Motor neuron (in vitro differentiated cells): ENCODE measurements at places on chromosomes 12 and 14.

GRCh38 chr14:99519347-99519881 is 38.2 kb downstream of the CCNK start:
- no peak for ATAC-seq

DNA sequence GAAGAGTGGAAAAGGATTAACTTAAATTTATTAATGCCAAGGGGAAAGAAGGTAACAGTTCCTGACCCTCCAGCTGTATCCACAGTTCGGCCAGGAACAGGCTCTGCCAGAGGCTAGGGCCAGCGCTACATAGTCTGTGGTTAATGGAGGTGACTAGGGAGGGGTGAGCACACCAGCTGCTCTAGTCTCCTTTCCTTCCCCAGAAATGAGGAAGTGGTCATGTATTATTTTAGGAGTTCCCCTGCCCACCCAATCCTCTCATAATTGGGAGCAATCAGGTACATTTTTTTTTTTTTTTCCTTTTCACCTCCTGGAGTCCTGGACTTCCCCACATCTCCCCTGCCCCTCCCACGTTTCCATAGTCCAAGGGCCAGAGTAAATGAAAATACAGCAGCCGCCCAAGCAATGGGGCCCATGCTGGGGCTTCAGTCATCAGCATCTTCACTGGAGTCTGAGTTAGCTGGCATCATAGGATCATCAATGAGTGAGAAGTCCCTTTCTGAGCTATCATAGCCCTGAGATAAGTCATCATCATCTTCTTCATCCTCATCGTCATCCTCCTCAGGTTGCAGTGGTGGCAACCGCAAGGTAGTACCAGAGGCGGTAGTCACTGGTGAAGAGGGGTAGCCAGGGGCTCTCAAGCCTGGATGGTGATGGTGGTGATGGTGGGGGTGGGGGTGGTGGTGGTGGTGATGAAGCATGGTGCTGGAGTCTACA is 1.5 kb upstream of the SUPT16H start:
- no peak for ATAC-seq

- no peak for ATAC-seq
These were observed 50.0 kb downstream of the PITPNM2 start for GRCh38 chr12:123100882-123101281.

DNA sequence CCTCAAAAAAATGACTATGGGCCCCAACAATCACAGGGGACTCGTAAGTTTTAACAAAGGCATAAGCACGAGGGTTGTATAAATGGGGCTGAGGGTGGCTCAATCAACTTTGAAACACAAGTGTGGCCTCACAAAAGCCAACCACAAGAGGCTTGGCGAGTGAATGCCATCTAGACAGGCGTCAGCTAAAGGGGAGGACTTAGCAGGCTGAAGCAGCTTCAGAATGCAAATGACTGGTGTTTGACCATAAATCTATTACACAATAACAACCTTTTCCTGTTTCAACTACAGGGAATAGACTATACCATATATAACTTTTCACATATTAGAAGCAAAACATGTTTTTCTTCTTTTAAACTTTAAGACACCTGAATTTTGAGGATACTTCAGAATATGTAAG is 777.9 kb downstream of the FSCB start:
- no peak for ATAC-seq

DNA sequence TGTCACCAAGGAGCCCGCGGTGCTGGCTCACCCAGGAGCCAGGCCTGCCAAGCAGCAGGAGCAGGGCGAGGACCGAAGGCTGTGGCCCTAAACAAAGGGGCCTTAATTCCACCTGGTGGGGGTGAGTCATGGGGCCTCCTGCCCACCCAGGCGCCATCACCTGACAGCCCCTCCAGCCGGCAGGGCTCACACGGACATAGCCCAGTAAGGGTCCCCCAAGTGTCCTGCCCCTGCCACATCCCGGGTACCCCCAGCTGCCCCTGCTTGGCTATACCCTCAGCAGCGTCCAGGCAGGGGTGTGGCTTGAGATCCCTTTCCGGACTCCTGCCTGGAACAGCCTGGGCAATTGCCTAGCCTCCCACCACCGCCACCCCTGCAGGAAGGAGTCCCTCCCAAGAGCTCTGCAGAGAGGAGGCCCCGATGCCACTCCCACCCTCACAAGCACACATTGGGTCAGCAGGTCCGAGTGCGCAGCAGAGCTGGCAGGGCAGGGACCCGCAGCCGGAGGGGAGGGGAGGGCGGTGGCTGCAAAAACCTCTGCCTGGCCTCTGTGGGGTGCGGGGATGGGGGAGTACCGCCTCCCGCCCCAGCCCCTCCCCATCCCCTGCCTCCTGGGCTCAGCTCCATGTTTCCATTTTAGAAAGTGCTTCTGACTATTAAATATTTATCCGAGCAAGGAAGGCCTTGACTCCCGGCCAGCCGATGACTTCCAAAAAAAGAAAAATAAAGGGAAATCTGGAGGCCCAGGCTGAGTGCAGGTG is 4.6 kb downstream of the AHNAK2 start:
- no peak for ATAC-seq

GRCh38 chr14:85634205-85634604 is 104.3 kb downstream of the FLRT2 start:
- no peak for ATAC-seq

GRCh38 chr12:104888481-104888880 is 69.6 kb downstream of the SLC41A2 start:
- ATAC-seq, result no peak

GRCh38 chr12:48143898-48144297 is 13.4 kb downstream of the ASB8 start:
- ATAC-seq, result no peak

DNA sequence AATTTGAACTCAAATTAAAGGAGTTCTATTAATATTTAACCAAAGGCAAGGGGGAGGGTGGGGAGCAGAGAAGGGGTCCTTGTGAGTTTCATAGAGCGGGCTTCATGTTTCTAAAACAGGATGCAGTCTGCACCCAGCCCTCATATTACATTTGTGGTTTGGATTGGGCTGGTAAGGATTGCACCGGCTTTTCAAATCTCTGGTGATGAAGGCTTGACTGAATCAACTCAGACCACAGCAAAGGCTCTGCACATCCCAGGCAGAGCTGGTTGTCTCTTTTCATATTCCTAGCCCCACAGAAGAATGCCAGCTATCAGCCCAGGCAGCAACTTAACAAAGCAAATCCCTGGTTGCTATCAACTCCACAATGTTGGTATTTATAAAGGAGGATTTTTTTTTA is 1221.4 kb downstream of the VRK1 start:
- ATAC-seq, result no peak

GRCh38 chr12:86838711-86839110 is 582.5 kb upstream of the MGAT4C start:
- no peak for ATAC-seq

DNA sequence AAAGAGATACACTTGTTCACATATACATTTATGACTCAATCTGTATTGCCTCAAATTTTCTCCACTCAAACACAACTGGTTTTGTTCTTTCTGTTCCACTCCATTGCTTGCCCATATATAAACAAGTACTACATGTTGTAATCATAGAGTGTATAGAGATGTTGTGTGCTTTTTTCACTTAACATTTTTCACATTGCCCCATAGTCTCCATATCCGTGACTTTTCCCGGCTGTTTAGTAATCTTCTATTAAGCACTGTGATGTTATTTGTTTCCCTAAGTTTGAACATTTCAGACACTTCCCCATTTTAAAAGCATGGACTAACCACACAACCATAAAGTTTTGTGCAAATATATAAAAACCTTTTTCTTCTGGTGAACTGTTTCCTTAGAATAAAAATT is 45.5 kb upstream of the PTPRR start:
- ATAC-seq, result no peak
